T-helper 9 cell (primary cell): ENCODE measurements at places on chromosomes 1 and 21.

DNA sequence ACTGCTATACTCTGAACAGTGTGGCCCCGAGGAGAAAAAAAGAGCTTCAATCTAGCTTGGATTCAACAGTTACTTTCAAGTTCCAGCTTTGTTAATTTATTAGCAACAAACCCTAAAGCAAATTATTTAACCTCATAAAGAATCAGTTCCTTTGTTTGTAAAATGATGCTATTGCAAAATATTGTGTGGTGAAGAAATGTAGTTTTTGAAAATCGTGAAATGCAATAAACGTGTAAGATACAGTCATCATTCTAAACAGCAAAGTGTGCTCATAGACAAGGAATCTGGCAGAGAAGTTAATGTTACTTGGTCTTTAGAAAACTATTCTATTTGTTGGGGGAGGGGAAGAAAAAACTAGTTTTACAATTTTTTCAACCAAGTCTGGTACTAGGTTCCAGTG is 297.6 kb upstream of the ADGRL4 start:
- DNase-seq, result no peak

DNA sequence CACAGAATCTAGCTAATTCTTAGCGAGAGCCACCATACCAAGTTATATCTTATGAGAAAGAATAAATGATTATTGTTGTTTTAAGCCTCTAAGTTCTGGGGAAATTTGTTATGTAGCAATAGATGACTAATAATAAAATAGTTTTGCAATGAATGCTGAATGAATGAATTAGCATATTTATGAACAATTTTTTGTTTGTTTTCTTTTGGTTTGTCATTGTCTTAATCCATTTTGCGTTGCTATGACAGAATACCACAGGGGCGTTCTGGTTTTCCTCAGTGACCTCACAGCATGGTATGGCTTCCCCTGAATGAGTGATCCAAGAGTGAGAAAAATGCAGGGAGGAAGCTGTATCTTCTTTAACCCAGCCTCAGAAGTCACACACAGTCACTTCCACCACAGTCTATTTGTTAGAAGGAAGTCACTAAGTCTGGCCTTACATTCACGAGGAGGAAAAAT is 53.8 kb upstream of the HPDL start:
- no peak for DNase-seq

DNA sequence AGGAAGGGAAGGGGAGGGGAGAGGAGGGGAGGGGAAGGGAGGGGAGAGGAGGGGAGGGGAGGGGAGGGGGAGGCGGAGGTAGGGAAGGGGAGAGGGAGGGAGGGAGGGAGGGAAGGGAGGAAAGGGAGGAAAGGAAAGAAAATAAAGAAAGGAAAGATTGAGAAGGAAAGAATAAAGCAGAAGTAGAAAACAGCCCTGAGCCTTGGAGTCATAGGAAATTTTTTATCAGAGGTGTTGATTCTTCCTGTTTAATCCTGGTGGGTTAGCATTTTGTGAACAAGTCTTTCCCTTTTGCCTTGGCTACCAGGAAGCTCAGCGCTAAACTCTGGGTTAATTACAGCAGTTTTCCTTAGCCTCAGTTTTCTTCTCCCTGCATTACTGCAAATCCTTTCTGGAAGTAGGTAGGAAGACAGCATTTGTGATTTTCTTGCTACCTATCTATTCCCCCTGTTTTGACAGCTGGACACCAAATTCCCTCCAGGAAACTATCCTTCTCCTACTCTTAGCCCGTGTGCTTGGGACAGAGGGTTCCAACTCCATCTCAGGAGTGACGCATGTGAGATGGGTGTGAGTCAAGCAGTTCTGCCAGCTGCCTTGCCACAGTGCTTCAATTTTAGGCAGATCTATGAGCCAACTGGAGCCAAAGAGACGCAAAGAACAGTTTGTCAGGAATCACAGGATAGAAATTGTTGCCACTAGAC is 26.9 kb downstream of the TOMM20 start:
- no peak for DNase-seq

- no peak for DNase-seq
Measured at GRCh38 chr1:46812065-46812963, 13.5 kb downstream of the CYP4B1 start.

DNA sequence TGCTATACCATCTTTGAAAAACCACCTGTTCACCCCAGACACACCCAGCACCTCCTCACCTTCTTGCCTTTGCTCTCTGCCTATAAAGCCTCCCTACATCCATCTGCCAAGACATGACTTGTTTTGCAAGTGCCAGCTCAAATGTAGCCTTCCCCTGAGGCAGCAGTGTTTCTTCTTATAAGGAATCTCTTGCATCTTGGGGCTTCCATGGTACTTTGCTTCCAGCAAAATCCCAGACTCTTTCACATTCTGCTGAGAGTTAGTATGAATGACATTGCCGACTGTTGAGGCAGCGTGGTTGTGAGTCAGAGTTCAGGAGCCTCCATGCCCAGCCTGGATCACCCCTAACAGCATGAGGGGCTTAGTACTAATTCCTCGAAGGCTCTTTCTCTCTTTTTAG is 217.4 kb upstream of the RUNX1 start:
- DNase-seq, result no peak

DNA sequence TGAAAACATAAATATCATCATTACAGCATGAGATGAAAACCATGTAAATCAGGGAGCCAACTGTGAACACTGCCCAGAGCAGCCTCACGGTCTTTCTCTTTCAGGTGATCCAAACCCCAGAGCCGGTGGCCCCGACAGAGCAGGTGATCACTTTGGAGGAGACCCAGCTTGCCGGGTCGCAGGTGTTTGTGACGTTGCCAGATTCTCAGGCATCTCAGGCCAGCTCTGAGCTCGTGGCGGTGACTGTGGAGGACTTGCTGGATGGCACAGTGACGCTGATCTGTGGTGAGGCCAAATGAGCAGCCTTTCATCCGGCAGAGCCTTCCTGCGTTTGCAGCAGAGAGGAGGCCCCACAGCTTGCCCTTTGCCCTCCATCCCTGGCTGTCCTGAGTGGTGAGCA is 37.2 kb upstream of the EPHA8 start:
- DNase-seq, result no peak

DNA sequence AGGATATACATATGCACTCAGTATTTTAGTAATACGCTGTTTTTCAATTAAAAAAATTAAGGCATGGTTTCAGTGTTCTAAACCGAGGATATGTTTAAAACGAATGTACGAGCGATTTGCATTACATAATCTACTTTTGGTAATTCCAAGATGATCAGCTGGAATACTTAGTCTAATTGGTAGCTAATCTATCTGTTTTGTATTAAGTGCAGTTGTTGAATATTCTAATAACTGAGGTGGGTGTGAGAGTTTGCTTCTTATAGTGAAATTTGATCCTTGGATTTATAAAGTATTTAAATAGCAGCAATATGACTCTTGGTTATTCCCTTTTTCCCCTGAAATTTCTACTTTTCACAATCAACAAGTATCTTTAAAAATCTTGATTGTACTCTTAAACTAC is 1.3 kb downstream of the RNF2 start:
- no peak for DNase-seq

GRCh38 chr1:27638047-27638734 is 3.2 kb upstream of the FGR start:
- no peak for DNase-seq

- DNase-seq, result no peak
Measured at GRCh38 chr1:228068359-228068758, 14.1 kb upstream of the ARF1 start.

DNA sequence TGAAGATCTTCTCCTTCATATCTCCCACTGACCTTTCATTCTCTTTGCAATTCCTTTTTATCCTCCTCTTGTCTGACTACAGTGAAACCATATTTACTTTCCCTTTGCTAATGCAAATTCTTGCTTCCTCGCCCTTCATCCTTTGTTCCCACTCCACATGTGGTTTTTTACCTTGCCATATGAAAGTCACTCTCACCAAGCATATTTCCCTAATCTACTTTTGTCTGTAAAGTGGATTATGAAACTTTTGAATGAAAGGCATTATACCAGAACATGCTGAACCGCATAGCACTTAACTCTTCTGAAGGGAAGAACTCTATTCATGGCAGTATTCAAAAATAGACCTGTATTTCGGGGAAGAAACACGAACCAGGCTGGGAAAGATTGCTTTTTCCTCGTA is 8.0 kb upstream of the TMPRSS15 start:
- DNase-seq, result no peak

DNA sequence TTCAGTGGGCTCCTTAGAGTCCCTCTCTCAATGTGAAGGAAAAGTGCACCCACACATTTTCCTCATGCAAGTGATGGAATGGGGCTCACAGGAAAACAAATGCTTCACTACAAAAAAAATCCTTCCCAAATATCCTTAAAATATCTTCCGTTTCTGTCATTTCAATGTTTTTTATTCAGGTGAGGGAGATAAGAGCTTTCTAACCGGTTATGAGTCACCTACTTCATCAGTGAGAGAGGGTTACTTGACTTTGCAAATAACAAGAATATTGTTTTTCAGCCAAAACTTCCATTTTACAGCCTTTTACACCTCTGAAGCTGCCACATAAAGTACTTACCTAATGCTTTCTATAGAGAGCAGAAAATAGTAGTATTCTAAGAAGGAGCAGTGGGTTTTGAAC is 98.3 kb upstream of the CD55 start:
- DNase-seq, result no peak

DNA sequence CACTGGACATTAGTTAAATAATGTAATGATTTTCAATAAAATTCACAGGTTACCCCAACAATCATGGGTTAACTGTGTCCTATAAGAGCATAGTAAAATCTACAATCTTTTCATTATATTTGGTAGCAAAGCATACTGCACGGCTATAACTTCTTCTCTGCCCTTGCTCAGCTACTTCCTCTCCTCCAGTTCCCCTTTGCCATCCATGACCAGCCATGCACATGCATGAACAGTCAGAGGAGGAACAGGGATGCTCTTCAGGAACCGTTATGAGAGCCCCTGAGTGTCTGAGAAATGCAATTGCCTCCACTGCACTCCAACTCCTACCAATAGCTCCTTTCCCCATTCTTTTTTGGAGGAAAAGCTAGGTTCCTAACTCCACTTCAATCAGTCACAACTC is 646.7 kb downstream of the LTN1 start:
- DNase-seq, result no peak

GRCh38 chr1:173205146-173206051 is 1.7 kb downstream of the TNFSF4 start:
- peak; percentile 1 for DNase-seq

GRCh38 chr1:113901191-113901590 is 3.4 kb downstream of the AP4B1 start:
- no peak for DNase-seq

DNA sequence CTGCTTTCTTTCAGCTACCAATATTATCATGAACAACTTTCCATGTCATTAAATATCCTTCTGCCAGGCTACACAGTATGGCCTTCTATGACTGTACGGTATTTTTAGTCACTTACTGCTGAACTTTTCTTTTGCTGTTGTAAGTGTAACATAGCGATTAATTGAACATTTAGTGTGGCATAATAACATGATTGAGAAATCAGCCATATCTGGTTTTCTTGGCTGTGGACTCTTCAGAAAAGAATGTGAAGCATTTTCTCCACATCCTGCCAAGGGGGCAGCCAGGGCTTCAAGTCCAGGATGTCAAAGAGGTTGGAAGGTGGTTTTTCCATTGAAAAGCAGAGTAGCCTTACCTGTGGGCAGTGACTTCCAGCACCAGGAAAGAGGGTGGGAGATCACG is 8.8 kb upstream of the AHCYL1 start:
- DNase-seq, result no peak

DNA sequence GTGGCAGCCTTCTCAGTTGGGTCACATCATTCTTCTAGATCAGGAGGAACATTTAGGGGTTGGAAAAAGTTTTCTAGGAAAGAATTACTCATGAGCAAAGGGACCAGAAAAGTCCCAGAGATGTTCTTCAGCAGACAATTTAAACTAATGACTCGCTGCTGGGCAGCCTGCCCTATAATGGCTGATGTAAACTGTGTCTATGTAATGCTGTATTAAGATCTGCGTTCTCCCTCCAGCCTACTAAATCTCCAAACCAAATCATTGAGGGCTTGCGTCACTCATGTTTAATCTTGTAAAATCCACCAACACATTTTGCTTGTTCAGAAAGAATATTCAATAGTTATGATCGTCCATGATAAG is 92.1 kb downstream of the LRRC8C start:
- DNase-seq, result no peak

- no peak for DNase-seq
Measured at GRCh38 chr21:42835211-42835610, 44.1 kb downstream of the WDR4 start.

GRCh38 chr21:15688809-15689208 is 41.0 kb upstream of the USP25 start:
- no peak for DNase-seq

GRCh38 chr1:229941160-229941559 is 125.9 kb upstream of the GALNT2 start:
- no peak for DNase-seq

DNA sequence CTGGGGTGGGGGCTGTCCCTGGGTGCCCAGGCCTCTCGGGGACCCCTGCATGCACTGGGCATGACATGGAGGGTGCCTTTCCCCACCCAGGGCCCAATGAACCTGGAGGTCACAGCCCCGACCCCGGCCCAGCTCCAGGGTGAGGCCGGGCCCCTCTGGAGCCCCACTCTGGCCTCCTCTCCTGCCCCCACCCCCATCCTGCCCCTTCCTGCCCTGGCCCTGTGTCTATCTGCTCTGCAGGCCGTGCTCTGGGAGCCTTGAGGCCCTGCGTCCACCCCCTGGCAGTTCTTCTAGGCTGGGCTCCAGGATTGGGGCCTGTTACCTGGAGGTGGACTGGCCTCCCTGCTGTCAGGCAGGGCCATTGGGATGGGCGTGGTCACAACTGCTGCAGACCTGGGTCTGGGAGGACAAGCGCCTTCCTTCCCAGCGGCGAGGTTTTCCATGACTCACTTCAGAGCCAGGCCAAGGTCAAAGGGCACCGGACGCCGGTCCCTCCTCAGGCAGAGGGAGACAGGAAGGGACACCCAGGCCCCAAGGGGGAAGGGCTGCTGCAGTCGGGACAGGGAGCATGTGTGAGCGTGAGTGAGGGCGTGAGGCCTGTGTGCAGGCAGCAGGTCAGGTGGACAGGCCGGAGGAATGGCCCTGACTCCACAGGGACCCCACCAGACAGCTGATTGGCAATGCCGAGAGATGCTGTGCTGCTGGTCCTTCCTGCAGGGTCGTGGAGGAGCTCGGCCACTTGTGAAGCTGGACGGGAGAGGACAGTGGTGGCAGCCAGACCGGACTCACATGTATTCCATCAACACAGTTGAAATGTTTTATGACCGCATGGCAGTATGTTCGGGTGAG is 31.1 kb upstream of the POFUT2 start:
- no peak for DNase-seq
